ENCODE measurements at places on chromosomes 1 and 21. TPM values are rescaled to one million over a fixed set of nuclear protein-coding genes. Genes with fewer than 3 reads are reported as not detected.

Gene FPGT
- polyA plus RNA-seq: 15.7 TPM

Gene ZNF695
- not detected for polyA plus RNA-seq

Gene CDC20
- polyA plus RNA-seq: not detected

Gene RSPH1
- polyA plus RNA-seq: 1.9 TPM

Gene OR6F1
- not detected for polyA plus RNA-seq

Gene VANGL2
- not detected for polyA plus RNA-seq

Gene UTS2
- polyA plus RNA-seq: not detected

Gene PTAFR
- polyA plus RNA-seq: not detected

Gene CCDC18
- 2.6 TPM for polyA plus RNA-seq

Gene FMN2
- 57.5 TPM for polyA plus RNA-seq

Gene ADAMTSL4
- polyA plus RNA-seq: not detected

Gene FBXO28
- polyA plus RNA-seq: 14.5 TPM

Gene FCRL1
- polyA plus RNA-seq: not detected

Gene CYP2J2
- 0.52 TPM for polyA plus RNA-seq

Gene LCE2C
- not detected for polyA plus RNA-seq

Gene ANGPTL3
- not detected for polyA plus RNA-seq

Gene ANGPTL1
- polyA plus RNA-seq: 0.52 TPM

Gene CYP4Z1
- polyA plus RNA-seq: 4.8 TPM

Gene LENEP
- not detected for polyA plus RNA-seq

Gene HORMAD1
- not detected for polyA plus RNA-seq

Gene CDC73
- 37.6 TPM for polyA plus RNA-seq

Gene TRIM67
- polyA plus RNA-seq: 0.95 TPM

Gene LRRC8D
- 32.0 TPM for polyA plus RNA-seq

Gene LRRC3
- polyA plus RNA-seq: not detected

Gene CAMK2N1
- polyA plus RNA-seq: 132 TPM

Gene PPIAL4G
- 0.38 TPM for polyA plus RNA-seq

Gene FCRLB
- 1.2 TPM for polyA plus RNA-seq

Gene CFAP57
- 1.0 TPM for polyA plus RNA-seq

Gene CFHR2
- polyA plus RNA-seq: not detected

Gene GPR52
- polyA plus RNA-seq: not detected

Gene RNU1-3
- not detected for polyA plus RNA-seq

Gene AGMAT
- 0.97 TPM for polyA plus RNA-seq

Gene PRDM16
- polyA plus RNA-seq: not detected

Gene TARDBP
- 91.3 TPM for polyA plus RNA-seq

Measured in Purkinje cell (primary cell).